ENCODE measurements at places on chromosomes 3 and 15.

DNA sequence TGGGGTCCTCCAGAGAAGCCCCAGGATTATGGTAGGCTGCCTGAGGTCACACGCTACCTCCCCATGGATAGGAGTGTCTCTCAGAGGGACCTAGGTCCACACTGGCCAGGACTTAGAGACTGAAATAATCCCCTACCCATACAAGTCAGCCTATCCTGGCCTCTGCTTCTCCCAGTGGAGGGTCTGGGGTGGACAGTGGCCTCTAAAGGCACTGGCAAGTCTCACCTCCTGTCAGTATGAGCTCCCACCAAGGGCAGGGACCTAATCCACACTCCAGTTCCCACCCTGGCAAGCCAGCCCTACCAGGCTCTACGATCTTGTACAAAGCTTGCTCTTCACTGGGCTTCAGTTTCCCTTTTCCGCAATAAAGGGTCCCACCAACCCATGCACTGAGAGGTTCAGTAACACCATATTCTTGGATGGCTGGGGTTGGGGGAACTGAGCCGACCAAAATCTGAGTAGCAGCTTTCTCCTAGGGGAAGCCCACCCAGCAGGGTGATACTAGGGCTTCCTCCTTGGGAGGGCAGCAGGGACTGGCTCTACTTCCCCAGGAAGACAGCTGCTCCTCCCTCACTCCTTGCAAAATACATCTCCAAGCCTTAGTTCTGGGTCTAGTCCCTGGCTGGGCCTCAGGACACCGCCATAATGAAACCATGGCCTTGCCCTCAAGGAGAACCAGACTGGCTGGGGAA is 2.4 kb downstream of the CISH start:
- no peak for DNase-seq

DNA sequence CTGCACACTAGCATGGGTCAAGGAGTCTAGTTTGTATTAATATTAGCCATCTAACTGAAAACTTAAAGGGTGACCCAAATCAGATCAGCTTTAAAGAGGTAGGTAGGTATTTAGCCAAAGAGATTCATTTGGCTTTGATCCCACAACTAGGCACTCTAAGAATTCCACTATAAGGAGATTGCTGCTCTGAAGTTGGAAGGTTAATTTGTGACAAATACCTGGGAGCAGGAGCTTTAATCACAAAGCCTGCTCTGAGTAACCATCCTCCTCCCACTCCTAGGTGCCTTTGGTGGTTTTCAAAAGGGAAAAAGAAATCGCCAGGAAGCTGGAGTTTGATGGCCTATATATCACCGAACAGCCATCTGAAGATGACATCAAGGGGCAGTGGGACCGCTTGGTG is 120.3 kb upstream of the CHRM5 start:
- DNase-seq, result no peak

DNA sequence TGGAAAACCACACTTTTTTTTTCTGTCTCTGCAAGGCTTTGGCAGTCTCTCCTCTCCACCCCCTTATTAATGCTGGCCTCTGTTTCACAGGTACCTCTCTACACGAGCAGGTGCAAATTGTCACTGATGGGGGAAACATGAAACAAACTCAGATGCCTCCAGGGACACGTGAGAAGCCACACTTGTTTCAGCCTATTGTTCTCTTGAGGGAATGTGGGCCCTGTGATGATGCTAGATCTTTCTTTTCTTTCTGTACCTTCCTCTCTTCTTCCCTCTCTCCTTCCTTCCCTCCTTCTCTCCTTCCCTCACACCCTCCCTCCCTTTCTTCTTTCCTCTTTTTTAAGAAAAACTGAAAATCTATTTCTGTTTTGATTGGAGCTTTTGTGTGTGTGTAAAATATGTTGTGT is 5.7 kb upstream of the BLM start:
- DNase-seq, result no peak

DNA sequence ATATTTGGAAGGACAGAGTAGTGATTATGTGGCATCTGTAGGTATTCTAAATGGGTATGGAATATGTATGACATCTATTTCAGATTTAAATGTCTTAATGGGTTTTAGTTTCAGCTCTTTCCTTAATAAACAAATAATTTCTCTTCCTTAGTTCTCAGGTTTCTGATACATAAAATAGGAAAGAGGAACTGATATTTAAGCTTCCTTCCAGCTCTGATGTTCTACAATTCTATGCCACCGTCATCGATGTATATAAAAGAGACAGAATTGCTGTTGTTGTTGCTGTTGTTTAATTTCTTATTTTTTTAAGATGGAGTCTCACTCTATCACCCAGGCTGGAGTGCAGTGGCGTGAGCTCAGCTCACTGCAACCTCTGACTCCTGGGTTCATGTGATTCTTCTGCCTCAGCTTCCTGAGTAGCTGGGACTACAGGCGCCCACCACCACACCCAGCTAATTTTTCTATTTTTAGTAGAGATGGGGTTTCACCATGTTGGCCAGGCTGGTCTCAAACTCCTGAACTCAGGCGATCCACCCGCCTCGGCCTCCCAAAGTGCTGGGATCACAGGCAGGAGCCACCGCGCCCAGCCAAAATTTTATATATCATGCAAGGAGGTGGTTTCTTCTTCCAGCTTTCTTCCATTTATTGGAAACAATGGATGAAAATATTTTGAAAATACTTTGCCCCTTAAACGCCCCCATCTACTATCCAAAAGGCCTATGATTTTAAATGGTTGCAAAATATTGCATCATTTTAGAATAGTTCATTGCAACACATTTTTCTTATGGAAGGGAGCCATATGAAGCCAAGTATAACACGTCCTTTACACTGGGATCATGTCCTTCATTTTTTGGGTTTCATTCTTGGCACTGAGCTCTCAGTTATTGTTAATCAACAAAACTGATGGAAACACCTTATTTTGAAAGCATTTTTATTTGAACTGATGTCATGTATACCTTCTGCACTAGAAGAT is 13.9 kb upstream of the C15orf61 start:
- no peak for DNase-seq

DNA sequence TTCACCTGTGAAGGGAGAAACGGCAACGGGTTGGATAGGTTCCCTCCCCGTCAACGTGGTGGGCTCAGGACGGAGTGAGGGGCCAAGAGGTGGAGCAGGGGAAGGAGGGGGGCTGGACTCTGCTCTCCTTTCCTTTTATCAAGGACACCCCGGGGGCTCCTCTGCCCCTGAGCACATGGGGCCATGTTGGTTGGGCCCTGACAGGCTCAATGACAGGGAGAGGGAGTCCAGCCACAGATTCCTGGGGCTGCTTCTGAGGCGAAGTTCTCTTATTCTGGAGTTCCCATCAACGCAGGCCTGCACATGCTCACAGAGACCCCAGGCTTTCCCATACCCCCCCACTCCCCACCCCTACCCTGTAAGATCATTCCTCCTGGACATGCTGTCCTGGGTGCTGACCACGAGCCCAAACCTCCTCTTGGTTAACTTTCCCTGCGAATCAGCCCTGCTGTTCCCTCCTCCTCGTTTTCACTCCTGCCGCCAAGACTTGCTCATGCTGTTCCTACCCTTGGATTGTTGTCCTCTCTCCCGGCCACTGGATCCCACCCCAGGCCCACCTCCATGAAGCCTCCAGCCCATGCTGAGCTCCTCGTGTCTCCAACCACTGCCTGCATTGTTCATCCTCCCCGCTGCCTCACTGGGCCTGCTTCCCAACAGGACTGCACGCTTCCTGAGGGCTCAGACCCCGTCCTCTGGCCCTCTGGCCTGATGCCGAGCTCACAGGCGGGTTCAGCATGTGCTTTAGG is 61.2 kb downstream of the SENP2 start:
- no peak for DNase-seq

GRCh38 chr15:71779073-71779797 is 31.1 kb upstream of the NR2E3 start:
- DNase-seq, result no peak

DNA sequence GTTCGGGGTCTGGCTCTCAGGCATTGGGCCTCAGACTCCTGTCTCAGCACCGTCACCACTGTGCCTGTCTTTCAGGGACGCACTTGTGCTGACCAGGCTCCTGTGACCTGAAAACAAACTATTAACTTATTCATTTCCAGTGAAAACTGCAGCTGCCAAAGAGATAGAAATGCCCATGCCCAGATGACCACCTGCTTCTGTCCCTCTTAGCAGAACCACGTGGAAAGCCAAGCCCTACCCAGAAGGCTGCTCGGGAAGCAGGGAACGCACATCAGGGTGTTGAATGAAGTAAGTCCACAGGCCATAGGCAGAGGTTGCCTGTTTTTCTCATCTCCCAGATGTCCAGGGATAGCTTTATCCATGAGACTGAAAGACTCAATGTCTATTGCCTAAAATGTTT is 219.3 kb downstream of the EBLN2 start:
- DNase-seq, result no peak

GRCh38 chr3:97417-98258 is 98.9 kb upstream of the CHL1 start:
- DNase-seq, result no peak

- DNase-seq, result no peak
Observed at GRCh38 chr3:119619094-119619493, 21.4 kb downstream of the PLA1A start.

GRCh38 chr3:71464613-71465012 is 118.9 kb downstream of the FOXP1 start:
- DNase-seq, result no peak

DNA sequence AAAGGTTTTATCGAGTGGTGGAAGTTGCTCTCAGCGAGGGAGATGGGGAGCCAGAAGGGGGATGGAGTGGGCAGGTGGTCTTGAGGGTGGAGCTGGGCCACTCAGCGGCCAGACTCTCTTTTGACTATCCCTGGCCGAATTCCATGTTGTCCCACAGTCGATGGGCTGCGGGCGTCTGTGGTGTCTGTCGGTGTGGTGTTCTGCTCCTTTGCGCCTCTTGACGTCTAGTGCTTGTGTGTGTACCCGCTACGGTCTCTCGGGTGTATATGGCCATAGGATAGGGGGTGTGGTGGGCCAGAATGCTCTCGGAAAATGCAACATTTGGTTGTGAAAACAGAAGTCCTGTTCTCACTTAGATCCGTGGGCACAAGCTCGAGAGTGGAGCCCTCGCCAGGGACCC is 297.0 kb downstream of the CGGBP1 start:
- no peak for DNase-seq

- DNase-seq, result no peak
Observed at GRCh38 chr3:47594792-47595191, 16.1 kb upstream of the CSPG5 start.

DNA sequence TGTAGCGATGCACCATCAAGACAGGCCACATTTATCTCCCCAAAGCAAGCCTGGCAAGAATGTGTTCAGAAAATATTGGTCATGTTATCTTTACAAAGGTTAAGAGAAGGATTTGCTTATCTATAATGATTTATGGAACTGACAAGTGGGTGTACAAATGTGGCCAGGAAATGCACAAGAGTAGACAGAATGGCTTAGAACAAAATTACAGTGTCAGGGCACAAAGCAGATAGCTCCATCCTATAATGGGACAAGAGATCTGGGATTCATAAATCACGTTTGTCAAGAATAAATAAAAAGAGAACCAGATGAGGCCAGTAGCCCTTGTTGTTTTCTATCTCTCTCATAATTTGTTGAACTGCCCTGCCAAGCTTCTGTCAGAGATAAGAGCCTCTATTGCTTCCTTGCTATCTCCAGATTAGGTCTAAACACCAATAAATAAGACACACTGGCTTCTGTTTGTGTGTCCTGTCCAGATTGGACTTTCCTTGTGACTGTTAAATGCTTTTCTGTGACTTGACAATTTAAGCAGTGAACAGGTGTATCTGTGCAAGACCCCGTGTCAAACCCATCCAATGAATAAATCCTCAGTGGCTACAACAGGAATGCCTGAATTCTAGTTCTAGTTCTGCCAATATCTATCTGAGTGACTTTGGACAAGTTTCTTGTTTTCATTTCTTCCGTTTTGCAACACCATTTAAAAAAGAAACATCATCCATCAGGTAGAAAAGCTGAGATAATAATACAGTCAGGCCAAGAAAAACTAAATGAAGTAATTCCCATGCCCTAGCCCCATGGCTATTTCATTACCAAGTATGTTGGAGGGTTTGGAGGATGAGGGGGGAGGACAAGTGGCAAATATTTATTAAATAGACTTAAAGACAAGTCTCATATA is 157.2 kb downstream of the DCLK3 start:
- no peak for DNase-seq

DNA sequence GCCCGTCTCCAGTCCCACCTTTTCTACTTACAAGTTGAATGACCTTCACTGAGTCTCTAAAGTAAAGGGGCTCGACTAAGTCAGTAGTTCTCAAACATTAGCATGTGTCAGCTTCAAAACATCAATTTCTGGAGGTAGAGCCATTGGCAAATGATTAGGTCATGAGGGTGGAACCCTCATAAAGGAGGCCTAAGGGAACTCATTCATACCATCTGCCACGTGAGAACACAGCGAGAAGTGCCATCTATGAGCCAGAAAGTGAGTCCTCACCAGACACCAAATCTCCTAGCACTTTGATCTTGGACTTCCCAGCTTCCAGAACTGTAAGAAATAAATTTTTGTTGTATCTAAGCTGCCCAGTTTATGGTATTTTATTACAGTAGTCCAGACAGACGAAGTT is 129.8 kb downstream of the MEX3B start:
- no peak for DNase-seq

GRCh38 chr3:20054549-20054987 is 14.3 kb downstream of the KAT2B start:
- DNase-seq, result peak; percentile 18

GRCh38 chr15:83643201-83643600 is 10.7 kb upstream of the ADAMTSL3 start:
- DNase-seq, result no peak

DNA sequence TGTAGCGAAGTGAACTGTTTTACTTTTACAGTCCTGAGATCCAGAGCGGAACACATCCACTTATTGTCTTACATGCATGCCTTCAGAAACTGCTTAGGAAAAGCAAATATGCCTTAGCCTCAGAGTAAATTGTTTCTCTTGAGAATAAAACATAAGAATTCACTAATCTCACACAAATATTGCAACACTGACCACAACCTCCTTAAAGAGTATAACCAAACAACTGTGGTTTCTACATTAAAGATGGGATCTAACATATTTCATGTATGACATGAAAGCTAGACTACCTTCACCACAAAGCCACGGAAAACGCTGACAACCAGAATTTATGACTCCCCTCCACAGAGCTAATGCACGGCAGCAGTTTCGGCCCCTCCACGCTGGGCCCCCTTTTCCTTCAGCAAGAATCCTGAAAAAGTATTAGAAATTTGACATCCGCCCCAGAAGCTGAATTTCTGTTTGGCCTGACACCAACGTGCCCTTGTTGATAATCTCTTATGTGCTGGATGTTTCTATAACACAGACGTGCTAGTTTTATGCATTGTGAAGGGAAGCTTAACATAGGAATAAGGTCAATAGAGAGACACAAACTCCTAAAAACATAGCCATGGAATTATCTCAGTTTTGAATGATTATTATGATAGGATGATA is 84.6 kb downstream of the GREM1 start:
- no peak for DNase-seq

- DNase-seq, result no peak
Observed at GRCh38 chr15:39139431-39140059, 441.3 kb upstream of the THBS1 start.
